ENCODE measurements at places on chromosomes 2 and 18.
A peak's percentile ranks its signal among the peaks of the same experiment; 100 is the strongest.

- no peak for DNase-seq
Observed at GRCh38 chr18:70370762-70371733, 82.2 kb downstream of the SOCS6 start.

- no peak for DNase-seq
Observed at GRCh38 chr2:130246430-130246829, 48.2 kb upstream of the TUBA3E start.

DNA sequence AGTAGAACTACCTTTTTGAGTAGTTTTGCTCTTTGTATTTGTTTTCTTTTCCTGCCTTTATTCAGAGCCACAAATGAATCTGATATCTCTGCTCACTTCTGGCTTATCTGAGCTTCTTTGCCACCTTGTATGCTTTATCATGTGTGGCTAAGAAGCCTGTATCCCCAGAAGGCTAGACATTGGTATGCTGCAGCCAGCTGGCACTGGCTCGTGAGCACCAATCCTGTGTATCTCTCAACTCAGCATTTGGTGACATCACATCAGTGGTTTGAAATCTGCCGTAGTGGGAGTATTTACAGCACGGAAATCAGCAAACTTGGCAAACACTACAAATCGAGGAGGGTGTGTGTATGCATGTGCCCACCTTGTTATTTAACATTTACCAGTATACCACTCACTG, 183.7 kb upstream of the LHCGR start:
- no peak for DNase-seq

GRCh38 chr2:235658351-235659174, 164.7 kb downstream of the AGAP1 start:
- DNase-seq, result no peak

DNA sequence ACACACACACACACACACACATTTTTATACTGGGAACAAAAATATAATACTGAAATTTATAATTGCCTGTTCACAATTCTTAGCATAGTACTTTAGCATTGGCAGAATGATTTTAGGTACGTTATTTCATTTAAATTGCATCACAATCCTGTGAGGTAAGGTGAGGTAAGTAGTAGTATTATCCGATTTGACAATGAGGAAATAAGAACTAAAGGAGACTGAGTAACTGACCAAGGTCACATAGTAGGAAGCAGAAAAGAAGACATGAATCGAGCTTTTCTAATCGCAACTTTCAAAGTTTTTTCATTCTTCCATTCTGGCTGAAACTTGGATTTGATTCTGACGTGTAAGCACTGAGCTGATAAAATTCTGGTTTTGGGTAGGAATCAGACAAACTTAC, 351.2 kb downstream of the KIAA1328 start:
- no peak for DNase-seq

DNA sequence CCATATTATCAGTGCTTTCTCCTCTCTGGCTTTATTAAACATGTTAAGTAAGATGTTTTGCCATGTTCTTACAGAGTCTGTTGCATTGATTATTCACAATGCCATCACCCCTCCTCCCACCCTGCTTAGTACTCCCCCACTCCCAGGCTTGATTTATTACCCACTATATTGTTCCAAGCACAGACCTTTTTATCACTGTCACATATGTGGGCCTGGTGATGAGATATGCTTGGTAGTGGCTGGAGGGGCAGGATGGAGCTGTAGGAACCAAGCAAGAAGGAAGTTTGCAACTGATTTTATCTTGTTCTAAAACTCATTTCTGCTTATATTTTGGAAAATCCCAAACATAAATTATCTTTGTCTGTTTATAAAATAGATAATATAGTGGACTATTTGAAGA, 748.2 kb upstream of the CELF4 start:
- DNase-seq, result no peak

DNA sequence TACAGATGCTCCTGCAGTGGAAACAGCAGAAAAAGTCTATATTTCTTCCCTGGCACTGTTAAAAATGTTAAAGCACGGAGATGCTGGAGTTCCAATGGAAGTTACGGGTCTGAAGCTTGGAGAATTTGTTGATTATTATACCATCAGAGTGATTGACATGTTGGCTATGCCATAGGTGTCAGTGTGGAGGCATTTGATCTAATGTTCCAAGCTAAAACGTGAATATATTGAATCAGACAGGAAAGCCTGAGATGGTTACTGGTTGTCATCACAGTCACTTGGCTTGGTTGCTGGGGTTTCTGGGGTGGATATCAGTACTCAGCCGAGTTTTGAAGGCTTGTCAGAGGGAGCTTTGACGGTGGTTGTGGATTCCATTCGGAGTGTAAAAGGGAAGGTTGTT, 262.9 kb upstream of the CNTNAP5 start:
- no peak for DNase-seq

DNA sequence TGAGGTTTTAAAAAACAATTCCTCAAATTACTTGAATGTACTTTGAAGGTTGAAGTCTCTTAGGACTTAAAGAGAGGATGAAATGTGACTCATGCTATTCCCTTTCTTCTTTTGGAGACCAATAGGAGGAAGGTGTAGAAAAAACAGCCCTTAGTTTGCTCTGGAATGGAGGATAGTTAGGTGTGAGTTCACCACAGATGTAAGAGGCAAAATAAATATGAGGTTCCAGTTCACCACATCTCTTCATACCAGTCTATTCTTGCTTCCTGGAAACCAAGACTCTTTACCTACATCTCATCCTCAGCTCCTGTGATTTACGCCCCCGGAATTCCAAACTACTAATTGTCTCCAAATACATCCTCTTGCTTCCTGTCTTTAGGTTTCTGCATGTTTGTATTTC, 77.5 kb upstream of the TTC21B start:
- peak; percentile 5 for DNase-seq

GRCh38 chr2:54330926-54331835, 75.2 kb upstream of the TSPYL6 start:
- DNase-seq, result no peak

DNA sequence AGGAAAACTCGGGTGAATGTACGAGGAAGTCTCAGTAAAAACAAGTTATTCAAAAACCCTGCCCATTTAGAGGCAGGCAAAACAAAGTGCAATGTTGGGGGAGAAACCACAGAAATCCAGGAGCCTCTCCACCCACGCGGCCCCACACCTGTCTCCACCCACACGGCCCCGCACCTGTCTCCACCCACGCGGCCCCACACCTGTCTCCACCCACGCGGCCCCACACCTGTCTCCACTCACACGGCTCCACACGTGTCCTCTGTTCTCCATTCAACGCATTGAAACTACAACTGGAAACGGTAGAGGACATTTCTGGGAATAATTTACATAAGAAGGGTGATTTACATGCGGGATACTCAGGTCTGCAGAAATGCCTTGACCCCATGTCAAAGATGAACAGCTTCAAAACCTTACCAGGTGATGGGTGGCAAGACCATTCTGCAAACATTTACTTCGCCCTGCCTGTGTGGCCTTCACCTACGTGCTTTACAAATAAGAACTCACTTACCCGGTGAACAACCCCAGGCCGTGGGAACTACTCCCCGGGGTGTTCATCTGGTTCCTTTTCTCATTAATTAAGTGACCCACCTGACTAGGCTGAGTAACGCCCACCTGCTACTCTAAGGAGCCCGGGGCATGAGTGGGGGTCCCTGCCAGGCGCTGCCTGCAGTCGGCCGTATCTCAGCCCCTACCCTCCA, 100.4 kb downstream of the EIPR1 start:
- DNase-seq, result no peak

DNA sequence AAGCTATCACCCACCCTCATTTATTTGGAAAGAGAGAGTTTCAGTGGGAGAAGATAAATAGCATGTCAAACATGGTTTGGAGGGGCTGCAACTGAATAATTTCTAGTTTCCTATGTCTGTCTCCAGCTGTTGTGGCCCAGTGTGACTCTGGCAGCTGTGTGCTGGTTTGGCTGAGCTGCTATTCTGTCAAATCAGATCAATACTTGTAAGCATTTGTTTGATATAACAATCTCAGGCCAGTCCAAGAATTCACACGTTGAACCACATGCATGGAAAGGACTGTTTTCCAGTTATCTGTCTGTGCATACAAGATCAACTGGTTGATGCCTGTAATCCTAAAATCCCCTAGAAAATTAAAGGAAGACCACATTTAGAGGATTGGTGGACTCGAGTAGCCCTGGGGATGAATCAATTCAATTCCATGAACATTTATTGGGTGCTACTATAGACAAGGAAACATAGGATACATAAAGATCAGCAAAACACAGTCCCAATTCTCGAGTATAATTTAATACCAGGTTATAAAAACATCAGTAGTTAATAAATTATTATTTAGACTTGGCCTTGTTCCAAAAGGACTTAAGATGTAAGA, 209.0 kb upstream of the PARD3B start:
- DNase-seq, result no peak

GRCh38 chr2:73243884-73244570, 9.9 kb downstream of the CCT7 start:
- peak; percentile 8 for DNase-seq

GRCh38 chr2:10285556-10286198, 17.0 kb upstream of the HPCAL1 start:
- no peak for DNase-seq

Measured in fibroblast of skin of abdomen (primary cell).